ENCODE measurements at places on chromosomes 7 and 10. TPM values are rescaled to one million over a fixed set of nuclear protein-coding genes. Genes with fewer than 3 reads are reported as not detected.

The CYP2C9 gene
- not detected for total RNA-seq

GRCh38 chr10:123868038-123869019 lies 23.3 kb downstream of the CPXM2 start:
- H3K4me1 ChIP-seq, result no peaks in the 10 kb centered on the region
- H3K4me3 ChIP-seq, result no peak overlapping the region
- no peaks in the 10 kb centered on the region for H3K36me3 ChIP-seq
- no peak for DNase-seq
- no peaks in the 10 kb centered on the region for H3K27me3 ChIP-seq

The UFSP1 gene
- 2.1 TPM for total RNA-seq

- DNase-seq, result no peak
- no peak overlapping the region for H3K27ac ChIP-seq
- H3K27me3 ChIP-seq, result no peaks in the 10 kb centered on the region
- peaks cover 2% of the 10 kb centered on the region for H3K4me1 ChIP-seq
- no peak overlapping the region for H3K4me3 ChIP-seq
Measured at GRCh38 chr10:133299224-133299623, 9.4 kb downstream of the TUBGCP2 start.

The RNF32 gene
- 3.4 TPM for total RNA-seq

The LSM8 gene
- total RNA-seq, result 51.3 TPM

The NEURL1 gene
- total RNA-seq, result 1.1 TPM

The AGR3 gene
- not detected for total RNA-seq

- DNase-seq, result no peak
- H3K4me3 ChIP-seq, result no peak overlapping the region
- H3K27ac ChIP-seq, result no peak overlapping the region
- H3K27me3 ChIP-seq, result no peaks in the 10 kb centered on the region
- no peaks in the 10 kb centered on the region for H3K36me3 ChIP-seq
Measured at GRCh38 chr7:14606101-14606500, 296.4 kb downstream of the DGKB start.

DNA sequence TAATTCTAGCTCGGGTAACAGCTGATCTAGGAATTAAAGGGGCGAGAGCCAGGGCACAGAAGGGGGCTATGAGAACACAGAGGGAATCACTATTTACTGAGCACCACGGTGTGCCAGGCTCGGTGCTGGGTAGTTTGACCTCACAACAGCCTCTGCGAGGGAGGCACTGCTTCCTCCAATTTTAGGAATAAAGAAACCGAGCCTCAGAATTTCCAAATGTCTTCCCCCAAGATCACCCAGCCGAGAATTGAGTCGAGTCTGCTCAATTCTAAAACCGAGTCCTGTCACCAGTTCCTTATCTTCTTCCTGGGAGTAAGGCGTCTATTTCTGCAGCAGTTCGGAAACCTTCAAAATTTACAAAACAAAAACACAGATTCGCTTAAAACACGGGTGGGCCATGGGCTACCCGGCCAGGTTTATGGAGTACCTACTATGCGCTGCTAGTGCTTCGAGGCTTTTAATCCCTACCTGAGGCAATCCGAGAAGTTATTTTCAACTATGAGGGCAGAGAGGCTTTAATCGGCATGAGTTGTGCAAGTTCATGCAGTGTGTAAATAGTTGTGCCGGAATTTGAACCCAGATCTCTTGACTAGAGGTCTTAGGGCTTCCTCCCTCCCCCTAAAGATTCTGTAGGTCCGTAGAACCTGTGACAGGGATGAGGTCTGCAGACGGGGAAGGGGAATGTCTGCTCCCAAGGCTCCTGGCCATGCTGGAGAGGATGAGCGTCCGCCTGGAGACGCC lies 872 bp upstream of the HMX2 start:
- no peak overlapping the region for H3K27ac ChIP-seq
- H3K36me3 ChIP-seq, result peaks cover 10% of the 10 kb centered on the region
- H3K4me1 ChIP-seq, result peaks cover 59% of the 10 kb centered on the region

The AQP1 gene
- total RNA-seq, result 0.25 TPM

The RUFY2 gene
- 13.3 TPM for total RNA-seq

The SEMA4G gene
- 0.68 TPM for total RNA-seq

DNA sequence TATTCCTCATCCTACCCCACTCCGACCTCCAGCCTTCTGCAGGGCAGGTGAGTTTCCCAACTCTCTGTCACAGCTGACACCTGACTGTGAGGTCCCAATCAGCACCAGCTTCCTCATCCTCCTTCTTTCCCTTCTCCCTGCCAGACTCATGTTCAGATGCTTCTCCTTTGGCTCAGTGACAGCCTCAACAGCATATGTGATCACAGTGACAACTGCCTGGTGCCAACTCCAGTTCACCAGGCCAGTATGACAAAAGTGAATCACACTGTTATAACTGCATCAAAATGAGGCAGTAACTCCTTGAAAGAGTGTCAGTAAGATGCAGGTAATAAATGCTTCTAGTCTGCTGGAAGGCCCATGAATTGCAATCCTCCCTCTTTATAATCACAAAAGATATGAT lies 46.8 kb upstream of the NFE2L3 start:
- H3K36me3 ChIP-seq, result no peaks in the 10 kb centered on the region
- no peaks in the 10 kb centered on the region for H3K27me3 ChIP-seq
- H3K27ac ChIP-seq, result no peak overlapping the region
- peaks cover 8% of the 10 kb centered on the region for H3K4me1 ChIP-seq
- H3K4me3 ChIP-seq, result no peak overlapping the region
- DNase-seq, result no peak

The LIPM gene
- not detected for total RNA-seq

DNA sequence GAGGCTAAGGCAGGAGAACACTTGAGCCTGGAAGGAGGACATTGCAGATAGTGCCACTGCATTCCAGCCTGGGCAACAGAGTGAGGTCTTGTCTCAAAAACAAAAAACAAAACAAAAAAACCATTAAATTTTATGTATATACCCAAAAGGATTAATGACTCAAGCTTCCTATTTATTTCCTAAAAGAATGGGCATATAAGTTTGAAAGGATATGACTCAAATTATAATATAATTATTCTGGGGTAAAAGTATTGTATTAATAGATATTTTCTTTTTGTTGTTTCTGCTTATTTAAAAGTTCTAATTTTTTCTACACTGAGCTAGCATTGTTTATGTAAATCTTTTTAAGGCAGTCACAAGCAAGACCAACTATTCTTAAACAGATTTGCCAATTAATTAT lies 42.2 kb upstream of the CABCOCO1 start:
- H3K36me3 ChIP-seq, result no peaks in the 10 kb centered on the region
- H3K4me1 ChIP-seq, result no peaks in the 10 kb centered on the region
- H3K27ac ChIP-seq, result no peak overlapping the region

The SPDYE2 gene
- total RNA-seq, result not detected

DNA sequence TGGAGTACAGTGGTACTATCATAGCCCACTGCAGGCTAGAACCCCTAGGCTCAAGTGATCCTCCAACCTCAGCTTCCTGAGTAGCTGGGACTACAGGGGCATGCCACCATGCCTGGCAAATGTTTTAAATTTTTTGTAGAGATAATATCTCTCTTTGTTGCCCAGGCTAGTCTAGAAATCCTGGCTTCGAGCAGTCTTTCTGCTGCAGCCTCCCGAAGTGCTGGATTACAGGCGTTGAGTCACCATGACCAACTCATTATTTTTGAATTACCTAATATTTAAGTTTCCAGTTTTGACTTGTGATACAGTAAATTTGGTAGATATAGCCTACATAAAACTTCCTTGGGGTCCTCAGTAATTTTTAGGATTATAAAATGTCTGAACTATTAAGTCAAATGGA lies 74.1 kb downstream of the RUNDC3B start:
- no peaks in the 10 kb centered on the region for H3K27me3 ChIP-seq
- DNase-seq, result no peak
- H3K27ac ChIP-seq, result no peak overlapping the region
- no peaks in the 10 kb centered on the region for H3K4me1 ChIP-seq
- no peak overlapping the region for H3K4me3 ChIP-seq

DNA sequence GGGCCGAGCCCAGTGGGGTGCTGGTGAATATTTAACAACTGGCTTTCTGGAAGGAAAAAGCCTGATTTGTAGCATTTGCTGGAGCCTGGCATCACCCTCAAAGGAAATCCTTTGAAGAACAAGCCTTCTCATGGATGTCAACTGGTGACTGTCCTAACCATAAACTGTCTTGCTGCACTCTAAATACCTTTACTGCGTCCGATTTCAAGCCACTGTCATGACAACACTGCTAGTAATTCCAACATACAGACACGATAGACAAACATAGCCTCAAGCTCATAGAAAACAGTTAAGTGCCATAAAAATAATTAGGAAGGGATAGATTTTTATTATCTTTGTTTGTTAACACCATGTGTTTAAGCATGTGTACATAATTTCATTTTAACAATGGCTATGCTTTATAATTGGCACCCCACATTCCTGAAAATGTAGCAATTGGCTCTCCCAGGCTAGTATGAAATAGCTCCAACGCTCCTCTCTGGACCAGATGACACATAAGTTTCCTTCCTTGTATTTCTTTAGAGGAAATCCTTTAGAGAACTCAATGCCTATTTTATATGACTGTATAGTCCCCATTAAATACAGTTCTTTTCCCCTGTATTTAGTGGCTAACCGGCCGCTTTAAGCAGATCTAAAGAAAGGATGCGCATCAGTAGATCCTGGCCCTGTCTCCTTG lies 273.4 kb downstream of the PRPF18 start:
- H3K36me3 ChIP-seq, result no peaks in the 10 kb centered on the region
- H3K27me3 ChIP-seq, result peaks cover 13% of the 10 kb centered on the region
- no peak overlapping the region for H3K27ac ChIP-seq
- H3K4me1 ChIP-seq, result no peaks in the 10 kb centered on the region

Measured in activated CD4-positive, alpha-beta memory T cell treated with anti-CD3 and anti-CD28 coated beads, Interleukin-2, amount 10 ng/mL, durations not matched to agents 7 days and 5 days (primary cell).